ENCODE measurements at places on chromosomes 5 and 9. TPM values are rescaled to one million over a fixed set of nuclear protein-coding genes. Genes with fewer than 3 reads are reported as not detected.

- DNase-seq: no peak
Observed at GRCh38 chr5:67012171-67012570, 184.4 kb downstream of the CD180 start.

DNA sequence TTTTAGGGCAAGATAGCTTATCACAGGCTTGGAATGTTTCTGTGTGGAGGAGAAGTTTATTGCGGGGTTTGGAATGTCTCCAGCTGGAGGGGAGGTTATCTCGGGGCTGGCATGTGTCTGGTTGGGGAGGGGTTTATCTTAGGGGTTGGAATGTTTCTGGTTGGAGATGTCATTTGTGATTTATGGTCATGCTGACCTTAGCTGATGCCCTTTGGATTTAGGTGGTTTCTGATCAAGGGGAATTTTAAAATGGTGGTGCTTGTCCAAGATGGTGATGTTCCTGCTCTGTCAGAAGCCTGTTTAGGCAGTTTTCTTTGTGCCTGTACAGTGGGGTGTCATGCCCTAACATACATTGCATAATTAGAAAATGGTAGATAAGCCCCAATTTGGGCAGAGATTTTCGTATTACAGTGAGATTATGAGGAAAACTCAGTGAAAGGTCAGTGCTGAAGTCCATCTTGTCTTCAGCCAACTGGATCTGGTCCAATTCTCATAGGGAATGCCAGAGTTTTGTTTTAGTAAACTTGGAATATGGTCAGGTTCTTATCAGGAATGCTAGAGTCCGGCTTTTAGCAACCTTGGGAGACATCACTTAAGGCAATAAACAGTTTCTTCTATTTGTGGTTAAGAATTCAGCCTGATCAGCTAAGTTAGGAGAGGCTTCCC lies 14.3 kb downstream of the CDK20 start:
- no peak for DNase-seq

GRCh38 chr9:120712539-120713031 lies 1.7 kb downstream of the MEGF9 start:
- DNase-seq: no peak

- DNase-seq: peak; percentile 59
Observed at GRCh38 chr9:94860678-94861588, 134.4 kb downstream of the AOPEP start.

GRCh38 chr9:2163231-2163885 lies 148.2 kb downstream of the SMARCA2 start:
- DNase-seq: no peak

DNA sequence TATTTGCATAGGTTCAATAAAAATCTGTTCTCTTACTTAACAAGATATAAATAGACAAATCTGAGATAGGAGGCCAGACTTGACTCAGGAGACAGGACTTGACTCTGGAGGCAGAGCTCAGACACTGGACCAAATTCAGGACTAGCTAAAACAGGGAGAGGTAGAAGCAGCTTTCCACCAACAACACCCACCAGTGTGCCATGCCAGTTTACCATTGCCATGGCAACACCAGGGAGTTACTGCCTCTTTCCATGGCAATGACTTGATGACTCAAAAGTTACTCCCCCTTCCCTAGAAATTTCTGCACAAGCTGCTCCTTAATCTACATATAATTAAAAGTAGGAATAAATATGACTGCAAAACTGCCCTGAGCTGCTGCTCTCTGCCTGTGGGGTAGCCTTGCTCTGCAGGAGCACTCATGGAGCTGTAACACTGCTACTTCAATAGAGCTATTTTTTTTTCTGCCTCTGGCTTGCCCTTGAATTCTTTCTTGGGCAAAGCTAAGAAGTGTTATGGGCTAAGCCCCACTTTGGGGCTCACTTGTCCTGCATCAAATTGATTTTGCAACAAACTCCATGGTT lies 473.0 kb downstream of the PLK2 start:
- no peak for DNase-seq

DNA sequence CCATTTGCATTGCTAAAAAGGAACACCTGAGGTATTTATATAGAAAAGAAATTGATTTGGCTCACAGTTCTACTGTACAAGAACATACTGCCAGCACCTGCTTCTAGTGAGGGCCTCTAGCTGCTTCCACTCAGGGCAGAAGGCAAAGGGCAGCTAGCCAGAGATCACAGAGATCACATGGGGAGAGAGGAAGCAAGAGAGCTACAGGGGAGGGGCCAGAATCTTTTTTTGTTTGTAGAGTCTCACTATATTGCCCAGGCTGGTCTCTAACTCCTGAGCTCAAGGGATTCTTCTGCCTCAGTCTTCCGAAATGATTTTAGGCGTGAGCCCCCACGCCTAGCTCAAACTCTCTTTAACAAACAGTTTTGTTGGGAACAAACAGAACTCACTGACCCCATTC lies 6.1 kb downstream of the SLCO4C1 start:
- DNase-seq: no peak

GRCh38 chr5:132428147-132428482 lies 58.6 kb downstream of the SLC22A5 start:
- DNase-seq: no peak

DNA sequence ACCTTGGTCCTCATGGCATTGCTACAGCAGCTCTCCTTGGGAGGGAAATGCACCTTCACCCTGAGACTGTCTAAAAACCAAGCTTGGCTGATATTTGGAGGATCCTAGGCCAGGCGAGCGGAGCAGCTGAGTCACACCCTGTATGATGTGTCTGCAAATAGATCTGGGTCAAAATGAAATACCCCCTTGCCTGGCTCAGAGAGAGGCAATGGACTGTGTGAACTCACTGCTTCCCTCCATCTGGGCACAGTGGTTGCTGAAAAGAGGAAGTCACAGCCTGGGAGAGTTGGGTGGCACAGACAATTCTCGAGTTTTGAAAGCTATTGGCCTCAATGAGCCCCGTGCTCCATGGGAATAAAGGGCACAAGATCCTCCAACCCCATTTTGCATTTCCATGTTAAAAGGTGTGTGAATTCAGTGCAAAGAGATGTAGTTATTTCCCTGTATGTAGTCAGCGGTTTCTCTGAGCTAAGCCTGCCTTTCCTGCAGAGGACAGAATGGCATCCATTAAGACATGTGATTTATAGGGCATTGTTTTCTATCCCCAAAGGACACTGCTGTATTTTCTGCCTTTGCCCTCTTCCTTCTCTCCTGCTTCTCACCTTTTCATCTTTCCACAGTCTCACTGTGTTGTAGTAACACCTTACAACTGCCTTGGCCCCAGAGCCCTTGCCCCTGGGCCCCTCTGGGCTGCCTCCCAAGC lies 177.2 kb downstream of the GADD45G start:
- DNase-seq: peak; percentile 14

GRCh38 chr9:131436865-131437271 lies 43.0 kb downstream of the PRRC2B start:
- no peak for DNase-seq

DNA sequence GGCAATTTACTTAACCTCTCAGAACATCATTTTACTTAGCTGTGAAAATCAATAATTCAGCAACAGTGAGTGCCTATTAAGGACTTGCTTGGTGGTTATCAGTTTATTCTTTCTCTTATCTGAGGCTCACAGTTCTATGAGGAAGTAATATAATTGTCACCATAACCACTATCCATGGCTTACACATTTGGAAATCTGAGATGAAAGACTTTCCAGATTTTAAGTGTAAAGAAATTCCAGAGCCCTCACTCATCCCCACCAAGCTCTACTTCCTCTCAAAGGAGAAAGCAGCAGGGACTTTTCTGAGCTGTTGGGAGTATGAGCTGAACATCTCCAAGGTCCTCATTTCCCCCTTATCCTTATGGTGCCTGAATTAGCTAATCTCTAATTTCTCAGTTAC lies 321.5 kb downstream of the FBXL7 start:
- no peak for DNase-seq

DNA sequence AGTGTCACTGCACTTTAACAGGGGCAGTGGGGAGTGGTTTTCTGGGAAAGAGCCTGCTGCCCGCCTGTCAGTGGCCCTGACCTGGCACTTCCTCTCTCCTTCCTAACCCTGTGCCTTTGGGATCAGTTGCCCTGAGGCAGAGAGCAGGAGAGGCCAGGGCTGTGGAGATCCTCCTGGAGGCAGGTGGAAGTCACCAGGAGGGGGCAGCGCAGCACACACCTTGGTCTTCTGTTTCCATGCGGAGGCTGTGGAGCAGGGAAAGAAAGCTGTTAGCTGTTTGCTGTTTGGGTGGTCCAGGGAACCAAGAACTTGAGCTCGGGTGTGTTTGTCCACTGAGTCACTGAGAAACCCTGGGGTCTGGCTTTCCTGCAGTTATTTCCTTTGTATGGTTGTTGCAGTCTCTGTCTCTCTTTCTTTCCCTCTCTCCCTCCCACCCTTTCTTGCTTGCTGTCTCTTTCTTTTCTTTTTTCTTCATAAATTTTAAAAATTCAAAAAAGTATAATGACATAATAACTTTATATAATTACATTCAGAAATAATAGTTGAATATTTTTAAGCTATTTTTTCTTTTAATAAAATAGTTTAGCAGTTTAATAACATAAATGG lies 28.1 kb downstream of the NTRK2 start:
- peak; percentile 16 for DNase-seq

GRCh38 chr5:120103495-120103894 lies 360.6 kb upstream of the PRR16 start:
- DNase-seq: no peak

- no peak for DNase-seq
Observed at GRCh38 chr9:117704024-117704575, at the start of gene TLR4. TLR4 (plus strand) TSS chr9:117704403; CDS start chr9:117704473, 70 bp downstream.

DNA sequence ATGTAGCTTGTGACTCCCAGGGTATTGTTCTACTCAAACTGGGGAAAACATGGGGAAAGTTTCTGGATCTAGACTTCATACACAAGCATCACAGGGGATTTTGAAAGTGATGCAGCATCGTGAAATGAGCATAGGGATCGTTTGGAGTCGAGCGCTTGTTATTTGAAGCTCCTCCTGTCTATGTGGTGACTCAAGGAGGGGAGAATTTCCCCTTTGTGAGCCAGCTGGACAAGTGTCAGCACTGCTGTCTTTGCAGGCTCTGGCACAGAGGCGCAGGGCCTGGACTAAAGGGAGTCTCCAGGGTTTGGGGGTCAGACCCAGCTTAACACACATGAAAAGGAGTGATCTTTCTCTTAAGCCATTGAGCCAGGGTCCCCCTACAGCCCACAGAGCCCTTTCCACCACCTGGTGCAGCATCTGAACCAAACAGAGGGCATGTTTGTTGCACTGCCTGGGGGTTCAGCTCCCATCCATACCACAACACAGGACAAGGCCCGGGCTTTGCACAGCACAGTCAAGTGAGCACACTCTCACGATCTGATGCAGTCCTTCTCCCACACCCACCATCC lies 51.0 kb downstream of the IRF1 start:
- no peak for DNase-seq

GRCh38 chr5:149432911-149433401 lies 53.9 kb upstream of the IL17B start:
- DNase-seq: no peak

DNA sequence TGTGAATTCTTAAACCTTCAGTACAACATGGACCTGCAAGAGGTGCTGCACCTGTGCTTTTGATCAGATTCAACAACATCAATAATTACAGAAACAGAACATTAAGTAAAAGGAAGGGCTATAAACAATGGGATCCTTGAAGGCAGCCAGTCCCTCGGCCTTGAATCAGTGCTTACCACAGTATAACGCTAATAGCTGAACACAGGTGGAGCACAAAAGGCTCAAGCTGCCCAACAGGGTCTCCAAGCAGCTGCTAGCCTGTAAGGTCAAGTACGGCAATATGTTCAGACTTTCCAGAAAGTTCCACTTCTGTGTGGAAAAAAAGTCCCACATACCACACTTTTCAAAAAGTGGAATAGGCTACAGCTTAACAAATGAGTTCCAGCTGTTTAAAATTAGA lies 61.9 kb upstream of the ITGA1 start:
- no peak for DNase-seq

- DNase-seq: no peak
Observed at GRCh38 chr5:141848744-141849414, 29.3 kb downstream of the PCDH1 start.

DNA sequence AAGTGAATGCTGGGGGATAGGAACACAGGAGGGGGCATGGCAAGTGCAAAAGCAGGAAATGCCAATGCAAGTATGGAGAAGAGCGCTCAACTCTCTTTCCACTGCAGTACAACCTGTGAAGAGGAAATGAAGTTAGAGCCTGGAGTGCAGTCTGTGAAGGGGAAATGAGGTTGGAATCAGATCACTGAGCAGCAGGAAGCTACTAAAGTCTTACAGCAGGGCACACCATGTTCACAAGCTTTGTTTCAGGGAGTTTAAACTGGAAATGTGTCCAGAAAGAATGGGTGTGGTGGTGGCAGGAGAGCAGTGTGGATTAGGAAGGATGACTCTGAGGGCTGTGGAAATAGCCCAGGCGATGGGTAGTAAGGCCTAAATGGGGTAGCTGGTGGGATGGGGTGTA lies 15.4 kb downstream of the ARHGEF37 start:
- no peak for DNase-seq

DNA sequence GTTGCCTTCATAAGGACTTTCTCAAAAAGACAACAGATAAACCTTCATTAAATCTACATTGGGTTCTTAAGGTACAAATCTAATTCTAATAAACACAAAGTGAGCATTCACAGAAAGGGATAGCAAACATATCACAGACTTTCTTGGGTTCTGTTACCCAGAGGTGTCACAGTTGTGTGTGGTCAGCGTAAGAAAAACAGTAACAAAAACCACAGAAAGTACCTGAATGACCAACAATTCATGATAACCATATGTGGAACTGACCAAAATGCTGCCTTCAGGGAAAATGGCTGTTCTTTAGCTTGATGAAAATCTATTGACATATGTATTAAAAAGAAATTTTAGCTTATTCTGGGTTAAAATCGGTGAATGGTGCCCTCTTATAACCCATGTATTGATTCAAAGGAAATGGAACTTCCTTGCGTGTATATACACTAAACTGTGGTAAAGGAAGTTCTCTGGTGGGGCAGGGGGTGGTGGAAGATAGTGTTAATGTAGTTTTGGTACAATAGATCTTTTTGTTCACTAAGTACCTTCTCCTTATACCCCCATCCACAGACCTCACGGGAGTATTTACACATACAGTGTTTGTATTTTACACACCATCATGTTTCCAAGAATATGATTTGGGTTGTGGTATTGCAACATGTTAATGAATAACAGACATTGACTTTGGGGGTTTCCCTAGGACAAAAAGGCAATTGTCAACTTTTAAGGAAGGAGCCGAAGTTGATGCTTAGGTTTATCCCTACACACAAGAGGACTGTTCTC lies 152.5 kb downstream of the APBA1 start:
- DNase-seq: no peak

DNA sequence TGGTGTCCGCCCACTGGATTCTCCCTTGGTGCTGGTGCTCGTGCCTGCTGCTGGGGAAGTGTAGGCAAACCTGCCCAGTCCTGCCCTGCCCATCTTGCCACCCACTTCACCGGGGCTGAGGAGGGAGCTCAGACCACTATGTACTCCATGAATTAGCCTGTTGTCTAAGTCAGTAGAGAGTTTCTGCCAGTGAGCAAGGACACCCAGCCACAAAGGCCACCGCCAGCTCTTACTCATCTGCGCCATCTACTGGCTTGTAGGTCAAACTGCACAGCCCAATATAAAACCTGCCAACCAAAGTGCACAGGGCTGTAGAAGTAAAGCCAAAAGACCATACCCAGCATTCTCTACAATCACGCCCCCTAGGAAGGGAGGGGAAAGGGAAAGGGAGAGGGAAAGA lies 102.3 kb downstream of the GLIS3 start:
- peak; percentile 6 for DNase-seq

Gene DPYSL3
- total RNA-seq: 0.28 TPM

Gene PELO
- total RNA-seq: 24.8 TPM

Gene SARDH
- 2.7 TPM for total RNA-seq

Gene RELL2
- total RNA-seq: 27.3 TPM

Gene PRXL2C
- 4.1 TPM for total RNA-seq

Gene LCN2
- not detected for total RNA-seq

Gene ZNF618
- 0.27 TPM for total RNA-seq

Gene PCDHGA8
- not detected for total RNA-seq

Gene PCSK1
- total RNA-seq: not detected

Gene CSF1R
- not detected for total RNA-seq
